ENCODE measurements at places on chromosomes 6 and 20.
A peak's percentile ranks its signal among the peaks of the same experiment; 100 is the strongest.

DNA sequence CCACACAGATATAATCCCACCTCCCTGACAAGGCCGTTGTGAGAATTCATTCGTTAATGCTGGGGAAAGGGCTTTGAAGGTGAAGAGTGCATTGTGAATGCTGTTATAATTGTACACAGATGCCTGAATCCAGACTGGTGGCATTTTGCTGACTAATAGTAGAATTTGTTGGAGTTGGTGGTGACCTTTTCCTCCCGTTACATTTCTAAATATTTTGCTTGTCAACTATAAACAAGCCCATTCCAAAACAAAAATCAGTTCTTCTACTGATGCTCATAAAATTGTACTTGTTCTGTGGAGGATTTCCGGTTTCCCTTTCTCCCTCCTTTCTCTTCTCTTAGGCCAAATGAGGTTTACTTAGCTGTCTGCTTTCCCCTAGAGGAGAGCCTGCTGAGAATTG is 253.1 kb upstream of the SUPT3H start:
- DNase-seq = no peak

DNA sequence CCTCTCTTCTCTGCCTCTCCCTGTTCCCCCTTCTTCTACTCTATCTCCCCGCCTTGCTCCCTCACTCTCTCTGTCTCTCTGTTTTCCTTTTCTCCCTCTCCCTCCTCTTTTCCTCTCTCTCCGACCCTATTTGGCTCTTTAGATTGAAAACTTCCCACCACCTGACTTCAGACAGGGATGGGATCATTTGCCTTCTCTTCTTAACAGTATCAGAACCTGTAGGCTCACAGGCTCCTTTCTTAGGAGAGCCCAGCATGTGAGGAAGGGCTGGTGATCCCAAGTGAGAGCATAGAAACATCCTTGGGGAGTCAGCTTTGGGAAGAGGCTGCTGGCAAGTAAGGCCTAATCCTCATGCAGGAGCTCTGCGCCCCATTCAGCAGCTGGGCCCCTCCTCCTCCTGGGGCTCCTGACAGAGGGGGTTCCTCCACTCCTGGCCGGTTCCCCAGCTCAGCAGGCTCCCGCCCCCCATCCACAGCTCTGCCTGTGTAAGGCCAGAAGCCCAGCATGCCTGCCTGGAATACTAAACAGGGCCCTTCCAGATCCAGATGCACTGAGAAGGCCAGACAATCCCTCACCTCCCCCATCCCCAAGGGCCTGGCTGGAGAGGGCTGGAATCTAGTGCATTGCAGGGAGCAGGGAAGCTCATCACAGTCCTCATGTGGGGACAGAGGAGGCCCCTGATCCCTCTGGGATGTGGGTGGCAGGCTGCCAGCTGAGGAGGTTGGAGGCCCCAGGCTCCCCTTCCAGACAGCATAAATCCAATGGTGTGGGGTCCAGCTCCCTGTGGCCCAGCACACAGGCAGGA is 93.4 kb downstream of the PTPRT start:
- no peak for DNase-seq

- no peak for DNase-seq
Observed at GRCh38 chr20:59828125-59829053, 105.0 kb downstream of the SYCP2 start.

DNA sequence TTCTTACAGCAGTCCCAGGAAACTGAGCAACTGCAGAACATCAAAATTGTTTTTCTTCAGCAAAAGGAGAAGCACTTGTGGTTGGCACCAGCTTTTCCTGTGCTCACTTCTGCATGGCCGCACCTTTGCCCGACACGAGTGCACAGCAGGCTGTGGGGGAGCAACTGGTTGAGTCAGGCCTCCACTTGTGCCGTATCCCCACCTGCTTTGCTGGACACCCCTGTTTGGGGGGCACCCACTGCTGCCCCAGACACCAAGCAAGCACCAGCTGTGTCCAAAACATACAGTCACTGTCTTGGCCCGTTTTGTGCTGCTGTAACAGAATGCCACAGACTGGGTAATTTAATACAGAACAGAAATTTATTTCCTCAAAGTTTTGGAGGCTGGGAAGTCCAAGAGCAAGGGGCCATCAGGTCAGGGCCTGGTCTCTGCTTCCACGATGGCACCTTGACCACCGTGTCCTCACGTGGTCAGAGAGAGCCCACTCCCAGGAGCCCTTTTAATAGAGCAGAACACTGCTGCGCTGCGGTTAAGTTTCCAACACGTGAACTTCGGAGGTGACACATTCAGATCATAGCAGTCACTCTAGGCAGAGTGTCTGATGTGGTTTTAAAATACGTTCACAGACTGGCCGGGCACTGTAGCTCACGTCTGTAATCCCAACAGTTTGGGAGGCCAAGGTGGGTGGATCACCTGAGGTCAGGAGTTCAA is 8.7 kb upstream of the GMEB2 start:
- no peak for DNase-seq

DNA sequence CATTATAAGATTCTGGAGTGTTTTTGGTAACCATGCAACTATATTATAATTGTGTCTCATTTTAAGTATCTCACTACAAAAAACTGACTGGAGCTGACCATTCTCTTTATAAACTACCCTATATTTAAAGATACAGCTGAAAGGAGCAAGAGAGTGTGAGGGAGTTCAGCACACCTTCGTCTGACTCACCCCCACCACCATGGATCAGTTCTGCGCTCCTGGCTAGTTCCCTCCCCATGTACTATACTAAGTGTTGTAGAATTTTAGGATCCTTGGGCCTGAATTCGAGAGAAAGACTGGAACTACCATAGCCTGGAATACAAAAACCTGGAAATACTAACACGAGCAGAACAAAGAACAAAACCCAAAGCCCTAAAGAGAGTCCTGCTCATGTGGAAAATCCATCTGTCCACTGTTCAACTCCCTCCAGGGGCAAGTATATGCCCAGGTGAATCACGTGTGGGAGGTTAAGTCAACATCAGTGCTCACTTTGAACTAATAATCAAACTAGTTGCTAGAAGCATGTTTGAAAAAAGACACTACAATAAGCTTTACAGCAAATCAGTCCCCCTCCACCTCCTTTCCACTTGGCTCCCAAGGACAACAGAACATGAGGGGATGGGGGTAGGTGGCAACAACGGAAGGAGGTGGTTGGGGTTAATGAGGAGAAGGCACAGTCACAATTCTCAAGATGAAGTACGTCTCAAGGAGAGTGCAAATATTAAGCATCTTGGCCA is 46.8 kb downstream of the ELOVL5 start:
- DNase-seq = peak; percentile 56

- DNase-seq = no peak
Observed at GRCh38 chr6:137699031-137699683, 167.9 kb upstream of the TNFAIP3 start.

DNA sequence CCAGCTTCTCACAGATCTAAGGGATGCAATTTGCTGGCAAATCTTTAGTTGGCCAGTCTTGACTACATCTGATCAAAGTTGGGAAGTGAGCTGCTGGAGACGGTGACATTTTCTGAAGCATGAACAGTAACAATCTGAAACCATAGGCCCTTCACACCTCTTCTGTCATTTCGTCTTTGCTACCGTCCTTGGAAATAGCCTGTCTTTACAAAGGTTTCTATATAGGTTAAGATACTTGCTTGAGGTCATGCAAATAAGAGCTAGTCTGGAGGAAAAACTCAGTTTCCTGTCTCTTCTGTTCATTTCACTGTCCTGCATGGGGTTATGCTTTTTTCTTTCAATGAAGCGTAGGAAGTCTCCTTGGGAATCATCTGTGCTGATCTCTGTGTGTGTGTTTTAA is 55.6 kb downstream of the CARMIL1 start:
- DNase-seq = no peak

DNA sequence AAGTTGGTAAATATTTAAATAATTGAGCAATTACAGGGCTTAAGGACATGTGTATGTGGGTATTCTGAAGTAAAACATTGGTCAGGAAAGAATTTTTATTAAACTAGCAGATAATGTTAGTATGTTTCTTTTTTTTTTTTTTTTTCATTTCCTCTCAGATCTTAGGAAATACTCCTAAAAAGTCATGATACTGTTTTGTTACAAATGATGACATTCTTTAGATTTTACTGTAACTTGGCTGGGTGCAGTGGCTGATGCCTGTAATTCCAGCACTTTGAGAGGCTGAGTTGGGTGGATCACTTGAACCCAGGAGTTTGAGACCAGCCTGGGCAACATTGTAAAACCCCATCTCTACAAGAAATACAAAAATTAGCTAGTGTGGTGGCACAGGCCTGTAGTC is 41.5 kb downstream of the CDC40 start:
- DNase-seq = no peak

- no peak for DNase-seq
Observed at GRCh38 chr6:82686719-82687118, 323.1 kb downstream of the TPBG start.

DNA sequence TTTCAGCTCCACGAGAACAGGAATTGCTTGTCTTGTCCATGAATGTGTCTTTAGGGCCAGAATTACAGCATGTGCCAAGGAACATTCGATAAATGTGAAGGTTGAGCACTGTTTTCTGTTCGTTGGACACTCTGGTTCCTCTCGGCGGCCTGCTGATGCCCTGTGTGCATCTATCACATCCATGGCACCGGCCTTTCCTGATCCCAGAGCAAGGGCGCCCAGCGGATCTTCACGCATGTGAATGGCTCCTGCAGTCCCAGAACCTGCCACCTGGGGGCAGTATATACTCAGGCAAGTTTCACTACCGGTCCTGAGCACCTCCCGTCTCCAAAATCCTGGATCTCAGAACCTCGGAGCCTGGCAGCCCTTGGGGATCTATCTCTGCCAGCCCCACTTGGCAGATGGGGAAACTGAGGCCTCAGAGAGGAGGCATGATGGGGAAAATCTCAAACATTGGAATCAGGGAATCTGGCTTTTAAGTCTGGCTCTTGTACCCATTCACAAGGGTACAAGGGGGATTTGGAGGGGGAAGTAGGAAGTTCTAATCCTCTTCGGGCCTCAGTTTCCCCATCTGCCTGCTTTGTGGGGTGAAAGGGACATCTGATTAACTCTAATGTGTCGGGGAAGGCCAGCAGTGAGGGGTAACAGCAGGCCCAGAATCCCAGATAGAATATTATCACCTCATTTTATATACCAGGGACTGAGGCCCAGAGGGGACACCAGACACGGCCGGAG is 4.3 kb upstream of the CEBPB start:
- peak; percentile 73 for DNase-seq

GRCh38 chr6:112199001-112199403 is 55.4 kb downstream of the LAMA4 start:
- DNase-seq = no peak

DNA sequence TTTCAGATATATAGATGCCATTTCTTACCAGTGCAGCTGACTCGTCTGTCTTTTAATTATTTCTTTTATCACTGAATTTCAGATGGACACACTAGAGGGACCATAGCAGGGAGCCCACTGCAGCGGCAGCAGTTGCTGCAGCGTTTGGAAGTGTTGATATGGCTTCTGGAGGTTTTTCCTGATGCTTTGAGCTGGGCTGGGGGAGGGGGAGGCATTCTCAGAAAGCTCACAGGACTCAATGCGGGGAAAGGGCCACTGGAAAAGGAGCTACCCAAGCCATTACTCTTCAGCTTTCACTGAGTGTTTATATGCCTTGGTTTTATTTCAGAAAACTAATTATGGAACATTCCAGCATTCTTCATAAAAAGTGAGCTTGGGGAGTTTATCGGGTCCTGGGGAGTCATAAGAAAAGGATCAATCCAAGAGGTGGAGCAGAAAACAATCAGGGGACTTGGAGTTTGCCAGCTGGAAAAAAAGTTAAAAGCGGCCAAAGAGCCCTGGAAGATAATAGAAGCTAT is 740.4 kb upstream of the FLRT3 start:
- no peak for DNase-seq

- DNase-seq = peak; percentile 69
Observed at GRCh38 chr6:149941583-149942460, at the start of gene ULBP2. Gene ULBP2, plus strand, starts transcription at chr6:149942014. Its CDS starts 59 bp downstream, at chr6:149942073.

- peak; percentile 58 for DNase-seq
Observed at GRCh38 chr6:158818581-158819212, 471 bp downstream of the EZR start.

- no peak for DNase-seq
Observed at GRCh38 chr6:32488083-32488482, 42.0 kb downstream of the HLA-DRB5 start.

DNA sequence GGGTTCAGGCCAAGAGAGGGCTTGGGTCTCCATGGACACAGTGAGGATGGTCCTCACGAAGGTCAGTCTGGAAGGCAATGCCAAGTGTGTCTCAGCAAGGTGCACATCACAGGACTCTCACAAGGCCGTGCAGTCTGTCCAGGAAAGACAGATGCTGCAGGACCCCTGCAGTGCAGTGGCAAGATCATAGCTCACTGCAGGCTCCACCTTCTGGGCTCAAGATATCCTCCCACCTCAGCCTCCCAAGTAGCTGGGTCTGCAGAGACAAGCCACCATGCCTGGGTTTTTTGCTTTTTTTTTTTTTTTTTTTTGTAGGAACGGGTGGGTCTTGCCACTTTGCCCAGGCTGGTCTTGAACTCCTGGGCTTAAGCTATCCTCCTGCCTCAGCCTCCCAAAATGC is 26.4 kb downstream of the ZMYND8 start:
- DNase-seq = no peak

DNA sequence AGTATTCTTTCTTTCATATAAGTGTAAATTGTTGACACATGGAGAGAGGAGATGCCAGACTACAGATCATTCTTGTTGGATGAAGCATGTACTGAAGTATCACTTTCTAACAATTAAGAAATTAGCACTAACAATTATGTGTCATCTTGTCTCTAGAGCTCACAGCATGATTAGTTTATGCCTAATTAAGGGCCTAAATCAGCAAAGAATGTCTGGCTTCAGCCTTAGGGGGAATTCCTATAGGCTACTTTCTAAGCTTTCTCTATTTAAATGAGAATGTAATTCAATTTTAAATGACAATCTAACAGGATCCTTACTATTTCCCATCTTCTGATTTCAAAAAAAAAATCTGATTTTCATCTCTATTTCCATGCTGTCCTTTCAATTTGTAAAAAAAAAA is 371.0 kb downstream of the EPHA7 start:
- DNase-seq = no peak

DNA sequence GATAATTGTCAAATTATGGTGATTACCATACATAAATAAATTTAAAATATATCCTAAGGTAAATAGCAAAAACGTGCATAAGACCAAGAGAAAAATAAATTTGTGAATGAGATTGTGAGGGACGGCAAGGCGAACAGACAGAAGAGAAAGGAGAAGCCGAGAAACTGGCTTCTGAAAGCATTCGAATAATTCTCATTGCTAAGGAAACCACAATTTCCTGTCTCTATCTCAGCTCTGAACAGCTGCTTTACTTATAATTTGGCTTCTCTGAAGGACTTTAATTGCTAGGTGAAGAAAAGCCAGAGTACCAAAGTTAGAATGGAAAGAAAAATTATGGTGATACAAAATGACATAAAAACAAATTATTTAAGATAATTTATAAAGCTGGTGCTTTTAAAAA is 79.0 kb upstream of the RGS17 start:
- DNase-seq = no peak

Measured in NCI-H774 (cell line).